Stimulated activated CD4-positive, alpha-beta T cell treated with anti-CD3 and anti-CD28 coated beads, TNF-alpha, amount 100 ng/mL, for 24 hours (primary cell): ENCODE measurements at places on chromosomes 1 and 21.

GRCh38 chr1:209406595-209406994, 176.9 kb upstream of the CAMK1G start:
- DNase-seq: no peak

- DNase-seq: no peak
Measured at GRCh38 chr1:94335950-94336349, 82.2 kb upstream of the ABCD3 start.

GRCh38 chr1:27527223-27527889, 37.4 kb upstream of the WASF2 start:
- no peak for DNase-seq

DNA sequence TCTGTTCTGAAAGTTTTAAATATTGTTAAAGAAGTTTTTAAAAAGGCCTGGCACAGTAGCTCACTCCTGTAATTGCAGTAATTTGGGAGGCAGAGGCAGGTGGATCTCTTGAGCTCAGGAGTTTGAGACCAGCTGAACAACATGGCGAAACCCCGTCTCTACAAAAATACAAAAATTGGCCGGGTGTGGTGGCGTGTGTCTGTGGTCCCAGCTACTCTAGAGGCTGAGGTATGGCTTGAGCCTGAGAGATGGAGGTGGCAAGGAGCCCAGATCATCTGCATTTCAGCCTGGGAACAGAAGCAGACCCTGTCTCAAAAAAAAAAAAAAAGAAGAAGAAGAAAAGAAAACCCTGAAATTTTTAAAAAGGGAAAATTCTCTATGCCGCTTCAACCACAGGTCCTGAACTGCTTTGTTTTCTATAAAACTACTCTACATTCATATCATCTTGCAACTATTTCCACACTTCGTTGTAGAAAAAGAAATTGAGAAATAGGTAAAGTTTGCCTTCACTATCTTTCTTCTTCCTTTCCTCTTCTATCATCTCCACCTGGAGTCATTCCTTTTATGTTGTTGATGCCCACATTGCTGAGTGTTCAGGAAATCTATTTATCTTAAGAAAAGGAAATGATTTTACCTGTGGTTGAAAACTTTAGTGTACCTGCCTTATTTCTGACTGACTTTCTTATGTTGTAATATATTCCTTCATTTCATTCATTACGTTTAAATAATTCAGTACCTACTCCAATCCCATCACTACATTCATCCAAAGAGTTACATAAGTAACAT, 1.7 kb downstream of the ATP6V1G3 start:
- no peak for DNase-seq

GRCh38 chr1:1068517-1069055, 5.5 kb downstream of the RNF223 start:
- DNase-seq: no peak

DNA sequence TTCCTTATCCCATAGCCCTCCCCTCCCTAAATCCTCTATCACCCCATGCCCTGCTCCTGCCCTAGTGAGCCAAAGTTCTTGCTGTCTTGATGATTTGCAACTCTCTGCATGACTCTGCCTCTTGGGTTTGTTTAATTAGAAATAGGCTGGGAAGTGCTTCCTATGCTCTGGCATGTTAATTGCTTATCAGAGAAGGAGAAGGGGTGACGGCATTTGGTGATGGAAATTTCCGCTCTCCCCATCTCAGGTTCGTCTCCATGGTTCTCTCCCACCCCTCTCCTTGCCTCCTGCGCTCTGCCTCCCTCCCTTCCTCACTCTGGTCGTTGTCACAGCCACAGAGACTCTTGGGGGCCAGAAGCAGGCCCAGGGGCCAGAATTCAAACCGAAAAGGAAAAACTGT, 68.9 kb downstream of the LRRN2 start:
- no peak for DNase-seq

DNA sequence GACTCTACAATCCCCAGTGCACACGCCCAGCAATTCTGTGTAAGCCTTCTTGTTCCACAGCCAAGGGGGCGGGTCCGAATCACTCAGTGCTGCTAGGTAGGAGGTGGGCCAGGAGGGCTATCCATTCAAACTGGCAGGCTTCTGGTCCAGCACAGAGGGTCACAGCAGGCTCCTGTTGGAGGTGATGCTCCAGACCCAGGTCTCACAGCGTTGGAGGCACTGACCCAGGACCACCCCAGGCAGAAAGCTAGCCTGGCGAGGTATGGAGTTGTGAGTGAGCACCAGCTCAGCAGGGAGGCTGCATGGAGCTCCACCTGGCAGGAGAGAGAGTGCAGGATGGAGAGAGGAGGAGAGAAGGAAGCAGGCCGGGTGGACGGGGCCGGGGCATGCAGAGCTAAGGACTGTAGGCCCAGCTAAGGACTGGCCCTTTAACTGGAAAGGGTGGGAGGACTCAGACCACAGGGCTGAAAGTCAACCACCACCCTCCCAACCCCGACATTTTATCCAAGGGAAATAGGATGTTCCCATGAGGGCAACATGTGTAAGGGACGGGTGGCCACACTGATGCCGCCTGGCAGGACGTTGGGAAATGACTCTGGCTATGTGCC, 38.7 kb downstream of the GPR161 start:
- no peak for DNase-seq

- DNase-seq: no peak
Measured at GRCh38 chr1:119895102-119895501, 1.2 kb downstream of the ADAM30 start.

DNA sequence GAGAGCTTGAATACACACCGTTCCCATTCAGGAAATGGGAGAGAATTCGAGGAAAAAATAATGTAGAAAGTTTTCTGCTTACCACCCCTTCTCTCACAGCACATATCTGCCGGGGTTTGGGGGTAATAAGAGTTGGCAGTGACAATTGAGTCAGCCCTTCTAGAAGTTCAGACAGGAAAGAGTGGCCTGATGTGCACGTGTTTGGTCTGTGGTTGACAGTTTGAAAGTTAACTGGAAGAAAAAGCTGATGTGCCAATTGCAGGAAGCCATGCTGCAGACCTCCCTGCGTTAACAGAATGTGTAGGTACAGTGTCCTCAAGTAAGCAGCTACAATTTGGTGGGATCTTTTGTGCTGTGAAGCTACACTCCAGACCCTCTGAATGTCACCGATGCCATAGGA, 50.9 kb downstream of the DHX9 start:
- DNase-seq: no peak

DNA sequence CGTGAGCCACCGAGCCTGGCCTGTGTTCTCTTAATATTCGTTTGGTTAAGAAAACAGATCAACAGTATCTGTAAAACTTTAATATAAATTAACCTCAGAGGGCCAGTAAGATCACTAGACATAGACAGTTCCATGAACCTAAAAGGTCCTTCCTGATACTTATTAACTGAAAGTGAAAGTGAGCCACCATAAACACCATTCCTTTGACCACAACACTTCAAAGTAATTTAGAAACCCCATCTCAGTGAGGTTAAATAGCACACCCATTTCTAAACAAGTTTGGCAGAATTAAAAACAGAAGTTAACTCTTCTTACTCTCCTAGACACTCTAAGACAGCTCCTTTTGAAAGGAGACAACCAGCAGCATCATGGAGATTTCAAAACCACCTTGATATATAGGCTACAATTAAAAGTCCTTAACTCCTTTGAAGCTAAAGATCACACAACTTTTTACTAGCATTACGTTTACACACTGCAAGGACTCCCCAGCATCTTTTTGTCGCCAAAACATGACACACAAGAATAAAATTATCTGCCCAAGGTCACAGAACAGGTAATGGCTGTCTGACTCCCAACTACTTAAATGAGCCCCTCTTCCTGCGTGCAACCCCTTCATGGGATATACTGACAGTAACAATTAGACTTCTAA, 2.2 kb downstream of the RNF19B start:
- DNase-seq: no peak

DNA sequence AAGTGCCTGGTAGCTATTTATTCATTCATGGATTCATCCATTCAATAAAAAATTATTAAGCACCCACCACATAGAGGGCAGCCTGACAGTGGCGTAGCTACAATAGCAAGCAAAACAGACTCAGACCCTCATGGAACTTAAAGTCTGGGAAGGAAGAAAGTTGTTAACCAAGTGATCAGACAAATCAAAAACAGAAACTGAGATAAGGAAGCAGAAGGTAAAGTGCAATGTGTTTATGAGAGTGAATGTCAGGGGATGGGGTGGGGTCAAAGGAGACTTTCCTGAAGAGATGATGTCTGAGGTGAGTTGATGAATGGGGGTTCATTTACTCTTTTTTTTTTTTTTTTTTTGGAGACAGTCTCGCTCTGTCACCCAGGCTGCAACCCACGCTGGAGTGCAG, 2.8 kb upstream of the WASF2 start:
- DNase-seq: no peak

- no peak for DNase-seq
Measured at GRCh38 chr1:93471284-93471683, 23.4 kb downstream of the FNBP1L start.

- DNase-seq: no peak
Measured at GRCh38 chr1:10852486-10852885, 56.0 kb upstream of the CASZ1 start.

GRCh38 chr1:169109561-169110134, 3.2 kb downstream of the ATP1B1 start:
- DNase-seq: no peak

DNA sequence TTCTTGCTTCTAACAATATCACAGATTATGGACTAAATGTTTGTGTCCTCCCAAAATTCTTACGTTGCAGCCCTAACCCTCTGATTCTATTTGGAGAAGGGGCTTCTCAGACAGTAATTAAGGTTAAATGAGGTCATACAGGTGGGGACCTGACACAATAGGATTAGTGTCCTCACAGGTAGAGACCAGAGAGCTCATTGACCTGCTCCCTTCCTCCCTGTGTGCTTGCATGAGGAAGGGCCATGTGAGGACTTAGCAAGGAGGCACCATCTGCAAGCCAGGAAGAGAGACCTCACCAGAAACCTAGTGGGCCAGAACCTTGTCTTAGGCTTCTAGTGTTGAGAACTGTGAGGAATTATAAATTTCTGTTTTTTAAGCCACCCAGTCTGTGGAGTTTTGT, 322.6 kb downstream of the SMYD3 start:
- DNase-seq: no peak

GRCh38 chr1:241992734-241993133, 6.2 kb downstream of the MAP1LC3C start:
- no peak for DNase-seq
